ENCODE measurements at places on chromosomes 16 and 17.

DNA sequence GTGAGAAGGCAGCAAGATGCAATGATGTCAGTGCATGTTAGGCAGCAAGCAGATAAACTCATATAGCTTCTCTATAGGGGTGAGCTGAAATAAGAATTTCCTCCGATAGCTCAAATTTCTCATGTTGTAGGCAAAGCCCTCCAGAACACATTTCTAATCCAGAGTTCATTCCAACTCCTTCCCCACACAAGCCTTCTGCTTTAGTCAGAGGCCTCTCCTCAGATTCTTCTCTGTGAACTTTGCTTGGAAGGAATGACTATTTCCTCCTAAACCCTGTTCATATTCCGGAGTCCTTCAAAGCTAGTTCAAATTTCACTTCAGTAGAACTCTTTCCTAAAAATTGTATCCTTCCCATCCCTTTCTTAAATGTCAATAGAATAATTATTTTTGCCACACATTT lies 144.8 kb downstream of the KCNJ2 start:
- DNase-seq: no peak

DNA sequence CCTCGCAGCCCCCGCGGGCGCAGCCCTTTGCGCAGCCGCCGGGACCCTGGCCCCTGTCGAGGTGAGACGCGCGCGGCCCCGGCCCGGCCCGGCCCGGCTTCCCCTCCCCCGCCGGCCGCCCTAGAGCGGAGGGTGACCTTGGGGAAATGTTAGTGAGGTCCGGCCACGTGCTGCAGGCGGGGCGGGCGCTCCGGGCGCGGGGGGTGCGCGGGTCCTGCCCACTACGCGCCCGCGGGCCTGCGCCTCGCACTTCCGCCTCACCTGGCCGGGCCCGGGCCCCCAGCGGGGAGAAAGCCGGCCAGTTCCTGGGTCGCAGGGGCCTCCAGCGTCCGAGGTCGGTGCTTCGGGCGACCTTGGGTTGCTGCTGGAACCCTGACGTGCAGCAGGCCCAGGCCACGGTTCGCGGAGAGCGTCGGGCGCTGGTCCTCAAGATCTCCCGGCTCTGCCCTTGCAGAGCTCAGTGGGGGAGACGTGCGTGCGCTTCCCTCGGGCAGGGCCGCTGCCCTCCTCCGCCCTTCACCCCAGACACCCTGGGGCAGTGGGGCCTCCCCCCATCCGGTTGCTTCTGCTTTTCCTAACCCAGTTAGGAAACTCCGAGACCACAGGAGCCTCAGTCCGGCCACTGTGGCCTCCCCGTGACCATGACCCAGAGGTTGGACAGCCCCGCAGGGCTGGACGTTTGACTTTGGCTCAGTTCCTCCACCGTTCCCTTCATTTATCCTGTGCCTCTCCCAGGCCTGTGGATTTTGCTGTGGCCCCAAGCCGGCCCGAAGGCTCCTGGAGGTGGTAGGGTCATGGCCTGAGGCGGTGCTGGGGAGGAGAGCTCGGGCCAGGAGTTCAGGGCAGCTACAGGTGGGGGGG lies 791 bp downstream of the MCRIP2 start:
- no peak for DNase-seq

GRCh38 chr16:76882105-76882504 lies 308.9 kb upstream of the MON1B start:
- no peak for DNase-seq

DNA sequence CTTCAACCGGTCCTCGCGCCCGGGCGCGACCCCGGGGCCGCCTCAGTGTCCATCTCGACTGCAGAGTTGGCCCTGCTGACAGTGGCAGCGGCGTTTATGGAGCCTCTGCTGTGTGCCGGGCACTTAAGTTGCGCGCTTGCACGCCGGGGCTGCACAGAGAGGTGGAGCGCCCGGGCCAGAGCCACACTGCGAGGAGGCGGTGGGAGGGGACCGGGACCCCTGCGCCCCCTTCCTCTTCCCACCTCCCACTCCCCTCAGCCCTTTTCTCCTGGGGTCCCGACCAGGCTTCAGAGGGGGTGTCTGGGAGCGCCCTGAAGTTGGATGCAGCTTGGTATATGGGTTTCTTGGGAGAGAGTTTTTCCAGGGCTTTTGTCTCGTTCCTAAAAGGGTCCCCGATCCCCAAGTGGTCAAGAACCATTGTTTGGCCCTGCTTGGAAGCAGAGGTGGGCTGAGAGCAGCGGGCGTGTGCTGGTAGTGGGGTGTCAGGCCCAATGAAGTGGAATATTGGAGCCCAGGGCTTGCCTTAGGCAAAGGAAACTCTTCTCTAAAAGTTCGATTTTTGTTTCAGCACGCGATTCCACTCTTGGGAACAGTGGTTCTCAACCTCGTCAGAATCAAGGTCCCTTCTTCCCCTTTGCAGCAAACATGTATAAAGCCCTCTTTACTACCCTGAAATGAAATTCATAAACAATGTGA lies 605 bp downstream of the MRTFB start:
- no peak for DNase-seq

DNA sequence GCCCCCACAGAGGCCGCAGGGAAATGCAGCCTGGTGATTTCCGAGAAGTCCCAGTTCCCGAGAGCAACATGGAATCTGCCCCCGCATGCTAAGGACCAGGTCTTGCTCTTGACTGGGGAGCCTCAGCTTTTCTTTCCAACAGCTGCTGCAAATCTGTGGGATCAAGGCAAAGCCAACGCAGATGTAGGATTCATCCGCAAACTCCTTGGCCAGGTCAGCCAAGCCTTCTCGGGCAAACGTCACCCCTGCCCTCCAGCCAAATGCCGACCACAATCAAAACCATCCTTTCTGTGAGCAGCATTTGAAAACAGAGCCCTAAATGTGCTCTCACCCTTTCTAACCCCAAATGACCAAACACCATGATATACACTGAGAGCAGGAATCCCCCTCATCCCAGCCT lies 54.0 kb downstream of the MRM3 start:
- DNase-seq: no peak

- DNase-seq: no peak
Observed at GRCh38 chr17:8583954-8584353, 46.6 kb downstream of the MYH10 start.

DNA sequence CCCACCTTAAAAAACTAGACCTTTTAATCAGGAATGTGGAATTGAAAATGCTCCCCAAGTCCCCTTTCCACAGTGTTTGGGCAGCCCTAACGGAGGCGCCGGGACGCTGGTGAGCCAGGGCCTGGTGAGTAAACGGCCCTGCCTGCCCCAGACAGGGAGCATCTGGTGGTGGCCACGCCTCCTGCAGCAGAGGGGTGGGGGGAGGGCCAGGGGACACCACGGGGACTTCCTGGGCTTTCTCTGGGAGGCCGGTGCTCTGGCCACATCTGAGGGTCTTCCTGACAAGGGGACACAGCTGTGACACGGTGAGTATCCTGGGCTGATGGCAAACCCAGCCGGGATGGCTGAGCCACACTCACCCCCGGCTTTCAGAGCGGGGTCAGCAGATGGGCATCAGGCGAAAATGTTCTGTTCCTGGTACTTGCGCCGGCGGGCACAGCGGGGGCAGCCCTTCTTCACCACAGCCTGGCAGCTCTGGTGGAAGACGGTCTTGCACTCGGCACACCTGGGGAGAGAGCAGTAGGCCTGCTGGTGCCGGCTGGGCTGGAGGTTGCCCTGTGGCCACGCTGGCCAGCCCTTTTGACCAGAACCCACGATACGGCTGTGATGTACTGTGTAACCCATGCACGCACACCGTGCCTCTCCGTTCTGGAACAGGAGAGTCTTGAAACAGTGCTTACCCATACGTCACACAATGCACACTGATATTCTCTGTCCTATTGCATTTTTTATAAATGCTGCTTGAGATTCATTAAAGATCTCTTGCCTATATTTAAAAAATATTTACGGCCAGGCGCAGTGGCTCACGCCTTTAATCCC lies 5.0 kb upstream of the ARHGAP27 start:
- no peak for DNase-seq

GRCh38 chr16:22006636-22007035 lies 1.3 kb upstream of the MOSMO start:
- DNase-seq: no peak

DNA sequence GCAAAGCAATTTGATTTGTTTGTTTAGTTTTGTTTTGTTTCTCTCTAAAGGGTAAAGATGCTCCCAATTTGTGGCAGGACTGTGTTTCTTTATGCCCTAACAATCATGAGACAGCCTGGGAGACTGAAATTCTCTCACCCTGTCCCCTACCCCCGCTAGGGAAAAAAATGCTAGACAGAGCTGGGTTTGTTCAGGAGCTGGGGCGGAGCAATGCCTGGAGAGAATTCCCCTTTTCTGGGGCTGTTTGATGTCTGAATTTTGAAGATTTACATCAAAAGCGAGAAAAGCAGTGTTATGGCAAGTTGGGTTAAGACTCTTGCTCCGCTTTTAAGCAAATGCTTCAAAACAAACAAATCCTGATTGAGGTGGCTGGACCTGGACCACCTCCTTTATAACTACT lies 8.4 kb downstream of the MAF start:
- DNase-seq: no peak

GRCh38 chr17:34171245-34171818 lies 83.8 kb upstream of the CCL2 start:
- no peak for DNase-seq

GRCh38 chr16:85614338-85615013 lies 1.4 kb downstream of the GSE1 start:
- DNase-seq: no peak

- DNase-seq: no peak
Observed at GRCh38 chr16:1645914-1646525, 32.1 kb upstream of the JPT2 start.

GRCh38 chr17:51799240-51799639 lies 359.3 kb downstream of the CA10 start:
- DNase-seq: no peak

DNA sequence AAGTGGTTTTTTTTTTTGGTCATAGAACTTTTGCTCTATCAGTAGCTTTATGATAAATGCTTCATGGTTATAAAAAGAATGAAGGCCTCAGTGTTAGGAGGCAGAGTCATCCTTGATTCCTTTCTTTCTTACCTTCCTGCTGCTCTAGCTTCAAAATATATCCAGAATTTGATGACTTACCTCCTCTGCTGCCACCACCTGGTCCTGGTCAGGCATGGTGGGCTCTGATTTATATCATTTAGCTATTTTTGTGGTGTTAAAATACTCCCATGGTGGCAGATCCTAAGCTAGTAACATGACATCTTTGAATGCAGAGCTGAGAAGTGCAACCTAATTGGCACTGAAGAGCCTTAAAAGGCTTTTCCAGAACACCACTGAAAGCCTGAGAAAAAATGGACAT lies 508.8 kb upstream of the CDH8 start:
- no peak for DNase-seq

DNA sequence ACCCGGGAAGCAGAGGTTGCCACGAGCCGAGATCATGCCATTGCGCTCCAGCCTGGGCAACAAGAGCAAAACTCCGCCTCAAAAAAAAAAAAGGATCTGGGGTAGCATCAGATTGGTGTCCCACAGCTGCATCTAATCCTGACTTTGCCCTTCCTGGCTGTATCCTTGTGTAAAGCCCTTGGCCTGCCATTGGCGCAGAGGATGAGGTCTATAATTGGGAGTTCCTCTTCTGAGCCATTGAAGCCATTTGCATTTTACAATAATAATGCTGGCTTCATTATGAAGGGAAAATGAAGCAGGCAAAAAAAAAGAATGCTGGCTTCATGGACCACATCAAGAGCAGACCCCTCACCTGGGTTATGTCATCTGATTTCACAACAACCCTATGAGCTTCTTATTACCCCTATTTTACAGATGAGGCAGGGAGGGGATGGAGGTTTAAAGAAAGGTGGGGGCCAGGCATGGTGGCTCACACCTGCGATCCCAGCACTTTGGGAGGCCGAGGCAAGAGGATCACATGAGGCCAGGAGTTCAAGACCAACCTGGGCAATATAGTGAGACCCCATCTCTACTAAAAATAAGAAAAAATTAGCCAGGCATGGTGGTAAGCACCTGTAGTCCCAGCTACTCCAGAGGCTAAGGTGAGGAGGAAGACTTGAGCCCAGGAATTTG lies 1.2 kb upstream of the LITAFD start:
- DNase-seq: no peak

GRCh38 chr17:48883171-48883570 lies 9.4 kb upstream of the ATP5MC1 start:
- no peak for DNase-seq

- no peak for DNase-seq
Observed at GRCh38 chr16:83402160-83402814, 405.5 kb upstream of the HSBP1 start.

- no peak for DNase-seq
Observed at GRCh38 chr16:9913604-9914326, 268.5 kb downstream of the GRIN2A start.

GRCh38 chr16:30352488-30353401 lies 2.4 kb downstream of the CD2BP2 start:
- no peak for DNase-seq

- no peak for DNase-seq
Observed at GRCh38 chr16:58661199-58661830, 23.3 kb downstream of the SLC38A7 start.

DNA sequence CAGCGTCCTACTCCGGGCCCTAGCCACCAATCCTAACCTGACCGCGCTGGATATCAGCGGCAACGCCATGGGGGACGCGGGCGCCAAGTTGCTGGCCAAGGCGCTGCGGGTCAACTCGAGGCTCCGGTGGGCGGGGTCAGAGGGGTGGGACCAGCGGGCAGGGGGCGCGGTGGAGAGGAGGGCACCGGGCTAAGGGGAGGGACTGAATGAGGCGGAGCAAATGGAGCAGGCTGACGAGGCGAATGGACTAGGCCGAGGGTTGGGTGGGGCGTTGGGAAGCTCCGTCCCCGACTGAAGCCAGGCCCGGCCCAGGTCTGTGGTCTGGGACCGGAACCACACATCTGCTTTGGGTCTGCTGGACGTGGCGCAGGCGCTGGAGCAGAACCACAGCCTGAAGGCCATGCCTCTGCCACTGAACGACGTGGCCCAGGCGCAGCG lies 4.6 kb downstream of the CARMIL2 start:
- DNase-seq: no peak

GRCh38 chr16:9060225-9060624 lies 31.2 kb upstream of the HAPSTR1 start:
- DNase-seq: no peak

GRCh38 chr16:86297866-86298757 lies 212.2 kb upstream of the FOXF1 start:
- DNase-seq: no peak

DNA sequence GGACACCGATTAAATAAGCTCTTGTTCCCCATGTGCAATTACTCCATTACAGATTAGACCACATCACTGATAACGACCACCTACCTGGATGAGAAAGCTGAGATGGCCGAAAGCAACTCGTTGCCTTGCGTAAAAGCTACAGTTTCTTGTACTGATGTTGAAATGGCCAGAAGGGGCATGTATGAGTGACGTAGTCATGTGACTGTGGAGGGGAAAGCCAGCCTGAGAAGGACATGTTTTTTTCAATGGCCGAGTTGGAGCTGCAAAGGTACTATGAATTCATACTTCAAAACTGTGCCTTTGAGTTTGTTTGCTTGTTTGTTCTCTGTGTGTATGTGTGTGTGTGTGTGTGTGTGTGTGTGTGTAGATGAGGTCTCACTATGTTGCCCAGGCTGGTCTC lies 17.0 kb upstream of the HYDIN start:
- no peak for DNase-seq

DNA sequence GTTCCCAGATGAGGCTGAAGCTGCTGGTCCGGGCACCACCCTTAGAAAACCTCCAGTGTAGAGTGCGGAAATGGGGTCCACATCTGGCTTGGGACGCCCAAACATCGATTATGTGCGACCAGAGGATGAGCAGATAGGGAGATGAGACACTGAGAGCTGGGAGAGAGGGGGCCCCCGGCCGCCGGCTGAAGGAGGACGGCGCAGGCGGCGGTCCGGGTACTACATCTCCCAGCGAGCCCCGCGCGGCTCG lies 182 bp upstream of the SPECC1 start:
- no peak for DNase-seq

GRCh38 chr17:27442702-27443101 lies 13.5 kb upstream of the KSR1 start:
- no peak for DNase-seq
